ENCODE measurements at places on chromosomes 4 and X. TPM values are rescaled to one million over a fixed set of nuclear protein-coding genes. Genes with fewer than 3 reads are reported as not detected.

The FIP1L1 gene
- 31.7 TPM for total RNA-seq

The CSAG2 gene
- total RNA-seq, result not detected

The CMC4 gene
- total RNA-seq, result 21.9 TPM

The PITX2 gene
- total RNA-seq, result 6.6 TPM

The IL13RA2 gene
- total RNA-seq, result 0.74 TPM

The CAMK2D gene
- total RNA-seq, result 50.3 TPM

The TMEM271 gene
- 0.25 TPM for total RNA-seq

The XAGE2 gene
- total RNA-seq, result not detected

The PLAC1 gene
- not detected for total RNA-seq

The CRLF2 gene
- total RNA-seq, result not detected

The CXCL3 gene
- total RNA-seq, result not detected

The FATE1 gene
- not detected for total RNA-seq

The USP17L15 gene
- total RNA-seq, result not detected

GRCh38 chr4:47839259-47839658, 1.4 kb upstream of the CORIN start:
- DNase-seq, result no peak

DNA sequence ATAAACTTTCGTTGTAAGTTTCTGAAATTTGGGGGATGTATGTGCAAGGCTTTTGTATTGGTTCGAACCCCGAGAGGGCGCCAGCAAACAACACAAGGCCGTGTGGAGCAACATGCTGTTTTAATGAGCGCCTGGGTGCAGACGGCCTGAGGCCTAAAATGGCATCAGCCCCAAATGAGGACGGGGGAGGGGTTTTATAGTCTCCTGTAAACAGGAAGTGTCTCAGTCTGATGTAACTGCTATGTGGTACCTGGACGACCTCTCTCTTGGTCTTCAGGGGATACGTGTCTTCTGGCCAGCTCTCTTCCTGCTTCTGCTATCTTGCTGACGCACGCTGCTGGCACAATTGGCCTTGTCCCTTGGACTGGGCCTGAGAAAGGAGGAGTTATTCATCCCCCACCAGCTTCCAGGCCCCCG, 1348.0 kb downstream of the ADGRL3 start:
- no peak for DNase-seq

GRCh38 chr4:105979506-105979905, 84.2 kb downstream of the NPNT start:
- no peak for DNase-seq

DNA sequence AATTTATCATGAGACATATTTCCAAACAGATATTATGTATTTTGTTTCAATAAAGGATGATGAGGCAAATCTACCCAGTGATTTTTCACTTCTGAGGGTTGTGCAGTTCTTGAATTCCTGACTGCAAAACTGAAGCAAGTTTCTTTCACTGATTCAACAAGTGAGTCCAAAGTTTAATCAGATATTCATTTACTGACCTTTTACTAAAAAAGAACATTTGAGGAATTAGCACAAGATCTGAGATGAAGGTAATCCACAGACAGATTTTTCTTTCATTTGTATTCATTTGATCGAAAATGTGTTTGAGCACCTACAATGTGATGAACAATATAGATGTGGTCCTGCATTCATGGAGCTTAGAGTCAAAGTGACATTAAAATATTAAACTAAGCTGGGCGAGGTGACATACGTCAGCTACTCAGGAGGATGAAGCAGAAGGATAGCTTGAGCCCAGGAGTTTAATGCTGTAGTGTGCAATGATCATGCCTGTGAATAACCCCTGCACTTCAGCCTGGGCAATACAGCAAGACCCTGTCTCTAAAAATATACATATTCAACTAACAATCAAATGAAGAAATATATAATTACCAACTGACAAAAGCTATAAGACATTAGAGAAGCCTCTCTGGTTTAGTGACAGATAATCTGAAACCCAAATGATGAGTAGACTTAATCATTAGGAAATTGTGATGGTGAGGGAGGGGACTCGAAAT, 76.6 kb downstream of the ANXA3 start:
- no peak for DNase-seq

DNA sequence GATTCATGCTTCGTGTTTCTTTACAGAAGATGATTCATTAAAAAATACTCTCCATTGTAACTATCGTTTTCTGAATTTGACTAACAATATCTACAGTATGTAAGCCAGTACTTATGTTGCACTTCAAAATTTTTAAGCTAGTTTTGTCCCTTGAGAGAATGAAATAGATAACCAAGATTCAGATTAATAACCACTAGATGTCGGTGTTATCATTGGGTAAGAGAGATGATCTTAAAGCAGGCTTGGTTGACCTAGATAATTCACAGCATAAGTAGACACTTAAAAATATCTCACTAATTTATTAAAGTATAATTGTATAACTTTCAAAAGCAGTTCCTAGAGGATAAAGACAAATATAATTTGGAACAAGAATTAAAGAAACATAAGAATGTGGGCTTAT, 430.9 kb downstream of the C4orf33 start:
- DNase-seq, result no peak

DNA sequence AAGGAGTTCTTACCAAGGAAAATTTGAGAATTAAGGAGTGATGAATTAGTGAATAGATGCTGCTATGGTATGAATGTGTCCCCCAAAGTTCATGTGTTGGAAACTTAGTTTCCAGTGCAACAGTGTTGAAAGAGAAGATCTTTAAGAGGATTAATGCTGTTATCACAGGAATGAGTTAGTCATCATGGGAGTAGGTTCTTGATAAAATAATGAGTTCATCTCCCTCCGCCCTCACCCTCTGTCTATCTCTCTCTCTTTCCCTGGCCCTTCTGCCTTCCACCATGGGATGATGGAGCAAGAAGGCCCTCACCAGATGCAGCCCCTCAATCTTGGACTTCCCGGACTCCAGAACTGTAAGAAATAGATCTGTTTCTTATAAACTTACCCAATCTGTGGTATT, 38.3 kb upstream of the KLHL8 start:
- DNase-seq, result no peak

- DNase-seq, result no peak
Observed at GRCh38 chrX:9569876-9570301, 105.0 kb downstream of the TBL1X start.

DNA sequence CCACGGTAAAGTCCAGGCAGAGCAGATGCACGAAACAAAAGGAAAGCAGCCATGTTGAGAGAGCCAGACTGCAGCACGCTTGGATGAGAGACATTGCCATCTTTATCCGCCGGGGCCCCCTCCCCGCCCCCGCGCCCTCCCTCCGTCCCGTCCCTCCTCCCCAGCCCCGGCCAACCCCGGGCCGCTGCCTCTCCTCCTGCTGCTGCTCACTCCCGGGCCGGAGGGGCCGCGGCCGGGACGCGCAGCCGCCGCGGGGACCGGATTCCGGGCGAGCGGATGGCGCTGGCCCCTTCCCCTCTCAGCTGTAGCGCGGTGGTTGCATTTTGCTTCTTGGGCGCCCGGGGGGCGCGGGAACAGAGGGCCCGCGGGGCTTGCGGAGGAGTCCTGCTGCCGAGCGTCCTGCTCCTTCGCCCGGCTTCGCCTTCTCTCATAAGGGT, 542 bp downstream of the RNF150 start:
- no peak for DNase-seq

GRCh38 chr4:5826437-5827107, 66.3 kb downstream of the CRMP1 start:
- no peak for DNase-seq

DNA sequence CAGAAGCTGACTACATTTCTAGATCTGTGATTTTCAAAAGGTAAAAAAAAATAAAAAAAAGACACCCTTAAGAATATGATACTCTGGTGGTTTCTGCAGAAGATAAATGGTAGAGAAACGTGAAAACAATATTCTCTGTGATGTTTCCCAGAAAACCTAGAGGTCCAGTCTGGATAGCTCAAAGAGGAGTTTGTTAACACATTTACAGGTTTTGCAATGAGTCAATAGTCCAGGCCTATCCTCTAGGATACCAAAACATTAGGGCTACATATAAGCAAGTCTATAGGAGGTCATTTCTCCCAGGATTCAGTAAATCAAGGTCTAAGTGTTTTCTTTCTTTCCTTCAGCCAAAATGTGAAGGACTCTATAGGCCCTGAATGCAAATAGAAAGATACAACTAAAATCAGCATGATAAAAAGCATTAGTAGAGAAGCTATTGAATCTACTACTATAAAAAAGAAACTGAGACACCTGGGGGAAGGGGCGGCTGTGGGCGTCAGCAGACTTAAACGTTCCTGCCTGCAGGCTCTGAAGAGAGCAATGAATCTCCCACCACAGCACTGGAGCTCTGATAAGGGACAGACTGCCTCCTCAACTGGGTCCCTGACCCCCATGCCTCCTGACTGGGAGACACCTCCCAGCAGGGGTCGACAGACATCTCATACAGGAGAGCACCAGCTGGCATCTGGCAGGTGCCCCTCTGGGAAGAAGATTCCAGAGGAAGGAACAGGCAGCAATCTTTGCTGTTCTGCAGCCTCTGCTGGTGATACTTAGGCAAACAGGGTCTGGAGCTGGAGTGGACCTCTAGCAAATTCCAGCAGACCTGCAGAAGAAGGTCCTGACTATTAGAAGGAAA, 33.7 kb upstream of the SPP1 start:
- no peak for DNase-seq

DNA sequence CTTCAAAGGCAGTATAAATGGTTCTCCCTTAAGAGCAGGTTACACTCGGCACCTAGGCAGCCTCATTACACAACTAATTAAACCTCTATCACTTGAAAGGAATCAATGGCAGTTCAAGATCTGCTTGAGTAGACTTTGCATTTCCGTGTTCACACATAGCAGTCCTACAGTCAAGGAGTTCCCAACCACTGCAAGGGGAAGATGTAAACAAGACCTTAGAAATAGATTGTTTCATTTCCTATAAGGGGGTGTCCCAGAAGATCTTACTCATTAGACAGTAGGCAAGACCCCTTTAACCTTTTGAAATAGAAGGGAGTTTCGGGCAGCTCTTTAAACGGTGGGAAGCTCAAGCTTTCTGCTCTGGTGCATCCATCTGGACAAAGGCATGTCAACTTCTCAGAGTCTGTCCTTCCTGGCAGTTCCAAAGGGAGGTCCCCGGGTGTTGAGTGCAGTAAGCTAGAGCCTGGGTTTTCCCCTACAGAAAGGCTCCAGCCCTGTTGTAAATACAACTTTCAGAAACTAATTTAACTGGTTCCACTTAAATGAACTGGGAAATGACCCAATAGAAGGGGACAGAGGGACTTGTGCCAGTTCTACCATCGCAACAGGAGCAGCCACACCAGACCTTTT, 150.8 kb downstream of the RBMX2 start:
- DNase-seq, result no peak

DNA sequence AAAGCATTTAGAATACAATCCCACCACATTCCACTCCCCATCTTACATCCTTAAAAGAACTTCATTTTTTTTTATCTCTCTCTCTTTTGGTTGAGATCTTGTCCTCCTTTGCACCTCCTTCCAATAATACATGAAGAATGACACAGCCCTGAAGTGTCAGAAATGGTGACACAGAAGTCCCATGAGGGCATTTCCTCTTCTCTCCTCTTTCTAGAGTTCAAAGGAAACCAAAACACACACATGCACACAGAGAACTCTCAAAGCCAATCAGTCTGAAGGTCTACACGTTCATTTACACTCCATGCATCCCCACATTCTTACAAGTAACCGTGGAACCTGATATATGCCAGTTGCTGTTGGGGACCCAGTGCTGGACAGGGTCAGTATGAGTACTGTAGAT, 450.7 kb downstream of the HNRNPD start:
- DNase-seq, result no peak

GRCh38 chrX:68115371-68115770, 317.9 kb downstream of the OPHN1 start:
- no peak for DNase-seq

DNA sequence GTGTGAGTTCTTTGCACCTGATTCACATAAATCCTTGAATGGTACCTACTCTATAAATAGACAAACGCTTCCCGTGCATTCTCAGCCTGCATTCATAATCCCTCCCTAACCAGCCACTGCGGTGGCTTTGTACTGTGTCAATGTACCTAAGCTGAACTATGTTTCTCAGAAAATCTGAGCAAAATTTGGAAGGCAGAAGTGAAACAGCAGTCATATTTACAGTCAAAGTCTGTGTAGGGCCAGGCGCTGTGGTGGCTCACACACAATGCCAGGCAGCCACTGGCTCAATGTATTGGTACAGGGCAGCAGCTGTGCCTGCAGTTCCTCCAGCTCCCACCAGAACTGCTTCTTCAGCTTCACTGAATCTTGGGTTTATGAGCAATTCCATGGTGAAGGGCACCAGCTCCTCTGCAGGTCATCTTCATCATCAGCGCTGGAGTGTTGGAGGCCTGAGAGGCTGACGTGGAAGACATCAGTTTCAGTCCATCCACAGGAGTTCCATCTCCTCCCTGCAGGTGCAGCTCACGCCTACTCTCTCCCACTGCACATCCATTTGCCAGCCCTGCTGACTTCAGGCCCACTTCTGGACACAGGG, 32.3 kb upstream of the IRF2 start:
- no peak for DNase-seq

DNA sequence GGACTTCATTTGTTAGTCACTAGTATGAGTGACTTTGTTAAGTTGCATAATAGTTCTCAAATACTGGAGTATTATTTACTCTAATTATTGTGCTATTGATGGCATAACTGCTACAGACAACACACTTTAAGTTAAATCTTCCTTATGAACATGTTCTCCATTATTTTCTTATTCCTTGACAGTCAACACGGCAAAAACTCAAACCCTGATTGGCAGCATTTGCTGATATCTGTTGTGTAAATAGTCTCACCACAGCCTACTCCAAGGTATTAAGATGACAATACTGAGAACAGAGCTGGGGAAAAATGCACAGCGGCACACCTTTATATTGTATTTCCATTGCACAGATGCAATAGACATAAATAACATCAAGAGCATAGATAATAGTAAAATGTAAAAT, 568.0 kb upstream of the AADAT start:
- DNase-seq, result no peak

DNA sequence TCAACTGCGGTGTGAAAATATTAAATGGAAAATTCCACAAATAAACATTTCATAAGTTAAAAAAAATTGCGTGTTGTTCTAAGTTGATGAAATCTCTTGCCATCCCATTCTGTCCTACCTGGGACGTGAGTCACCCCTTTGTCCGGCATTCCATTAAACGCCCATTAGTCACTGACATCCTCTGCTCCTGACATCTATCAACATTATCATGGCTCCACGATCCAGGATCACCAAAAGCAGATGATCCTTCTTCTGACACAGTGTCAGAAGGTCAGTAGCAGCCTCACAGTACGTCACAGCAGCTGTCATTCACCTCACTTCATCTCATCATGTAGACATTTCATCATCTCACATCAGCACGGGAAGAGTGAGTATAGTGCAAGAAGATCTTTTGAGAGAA, 125.7 kb downstream of the ZNF827 start:
- no peak for DNase-seq

DNA sequence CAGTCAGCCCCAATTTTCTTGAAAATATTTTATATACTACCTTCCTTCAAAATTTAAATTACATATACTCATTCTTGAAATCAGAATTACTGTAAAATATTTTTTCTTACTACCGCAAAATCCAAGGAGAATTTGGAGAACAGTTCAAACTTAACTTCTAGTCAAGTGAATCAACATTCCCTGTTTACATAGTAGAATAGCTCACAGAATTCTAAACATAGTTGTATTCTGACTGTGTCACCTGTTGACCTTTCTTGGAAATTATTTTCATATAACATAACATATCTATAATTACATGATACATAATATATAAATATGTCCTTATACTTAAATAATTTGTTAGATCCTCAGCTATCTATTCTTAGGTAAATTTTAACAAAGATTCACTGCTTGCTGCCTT, 31.0 kb upstream of the FGF5 start:
- DNase-seq, result no peak

- DNase-seq, result no peak
Observed at GRCh38 chrX:53244610-53245009, 19.6 kb upstream of the KDM5C start.

GRCh38 chr4:110629780-110630687, 7.2 kb upstream of the PITX2 start:
- no peak for DNase-seq
